Pons (tissue), 1 donor: ENCODE measurements at places on chromosomes 7 and 10.

DNA sequence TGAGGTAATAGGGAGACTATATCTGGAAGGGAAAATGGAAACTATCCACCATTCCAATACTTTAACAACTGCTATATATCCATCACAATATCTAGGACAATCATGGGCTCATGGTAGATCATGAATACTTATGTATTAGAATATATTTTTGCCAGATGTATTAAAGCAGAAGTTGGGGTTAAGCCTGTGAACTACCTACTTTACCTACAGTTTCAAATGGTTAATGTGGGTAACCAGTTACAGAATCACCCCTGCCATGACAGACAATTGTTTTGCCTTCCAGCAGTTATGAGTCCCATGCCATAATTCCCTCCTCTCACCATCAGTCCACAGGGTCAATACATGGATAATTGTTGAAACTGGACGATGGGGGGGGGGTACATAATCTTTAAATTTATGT is 29.9 kb upstream of the RAPGEF5 start:
- no peak for DNase-seq

GRCh38 chr10:93672890-93673289 is 29.5 kb downstream of the FRA10AC1 start:
- no peak for DNase-seq

DNA sequence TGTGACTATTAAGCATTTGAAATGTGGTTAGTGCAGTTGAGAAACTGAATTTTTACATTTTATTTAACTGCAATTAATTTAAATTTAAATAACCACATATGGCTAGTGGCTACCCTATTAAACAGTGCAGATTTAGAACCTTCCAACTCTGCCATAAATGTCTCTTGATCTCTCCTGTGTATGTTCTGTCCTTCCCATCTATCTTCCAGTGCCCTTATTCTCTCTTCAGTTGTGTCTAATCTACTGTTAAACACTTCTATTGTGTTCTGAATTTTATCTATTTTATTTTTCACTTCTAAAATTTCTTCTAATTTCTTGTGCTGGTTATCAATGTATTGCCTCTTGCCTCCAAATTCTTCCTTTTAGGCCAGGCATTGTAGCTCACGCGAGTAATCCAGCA is 105.0 kb downstream of the CUL2 start:
- DNase-seq: no peak

- no peak for DNase-seq
Measured at GRCh38 chr10:57830877-57831560, 436.7 kb downstream of the IPMK start.

DNA sequence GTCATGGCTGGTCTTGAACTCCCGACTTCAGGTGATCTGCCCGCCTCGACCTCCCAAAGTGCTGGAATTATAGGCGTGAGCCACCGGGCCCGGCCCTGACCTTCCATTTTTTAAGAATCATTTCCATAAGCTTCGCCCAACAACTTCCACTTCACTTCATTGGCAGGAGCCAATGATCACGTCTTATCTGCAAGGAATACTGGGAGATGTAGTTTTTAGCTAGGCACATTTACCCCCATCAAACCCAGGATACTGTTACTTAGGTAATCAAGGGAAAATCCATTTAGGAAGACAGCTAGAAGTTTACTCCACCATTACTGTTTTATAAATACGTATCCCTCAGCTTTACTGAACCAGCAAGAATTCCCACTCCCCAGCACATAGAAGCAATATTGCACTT is 3.4 kb upstream of the CDK13 start:
- DNase-seq: no peak

GRCh38 chr10:78065611-78066010 is 31.9 kb downstream of the RPS24 start:
- DNase-seq: no peak

DNA sequence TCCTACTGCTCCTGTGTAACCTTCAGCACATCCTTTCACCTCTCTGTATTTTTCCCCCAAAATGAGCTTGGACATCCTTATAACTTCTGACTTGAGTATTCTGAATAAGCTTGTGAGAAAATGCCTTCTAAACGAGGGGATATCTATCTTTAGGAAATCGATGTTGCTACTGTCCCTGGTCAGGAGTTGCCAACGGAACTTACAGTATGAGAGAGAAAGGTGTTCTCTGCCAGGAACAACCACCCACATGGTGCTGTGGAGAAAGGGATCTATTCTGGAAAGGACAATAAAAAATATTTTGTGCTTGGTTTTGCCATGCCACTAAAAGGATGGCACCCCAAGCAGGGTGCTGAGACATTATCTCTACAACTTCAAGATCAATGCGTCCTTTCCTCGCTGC is 186.6 kb upstream of the AOAH start:
- no peak for DNase-seq

GRCh38 chr10:126465771-126466170 is 77.5 kb upstream of the ADAM12 start:
- peak; percentile 73 for DNase-seq

GRCh38 chr7:98755138-98755898 is 114.5 kb downstream of the TMEM130 start:
- no peak for DNase-seq

DNA sequence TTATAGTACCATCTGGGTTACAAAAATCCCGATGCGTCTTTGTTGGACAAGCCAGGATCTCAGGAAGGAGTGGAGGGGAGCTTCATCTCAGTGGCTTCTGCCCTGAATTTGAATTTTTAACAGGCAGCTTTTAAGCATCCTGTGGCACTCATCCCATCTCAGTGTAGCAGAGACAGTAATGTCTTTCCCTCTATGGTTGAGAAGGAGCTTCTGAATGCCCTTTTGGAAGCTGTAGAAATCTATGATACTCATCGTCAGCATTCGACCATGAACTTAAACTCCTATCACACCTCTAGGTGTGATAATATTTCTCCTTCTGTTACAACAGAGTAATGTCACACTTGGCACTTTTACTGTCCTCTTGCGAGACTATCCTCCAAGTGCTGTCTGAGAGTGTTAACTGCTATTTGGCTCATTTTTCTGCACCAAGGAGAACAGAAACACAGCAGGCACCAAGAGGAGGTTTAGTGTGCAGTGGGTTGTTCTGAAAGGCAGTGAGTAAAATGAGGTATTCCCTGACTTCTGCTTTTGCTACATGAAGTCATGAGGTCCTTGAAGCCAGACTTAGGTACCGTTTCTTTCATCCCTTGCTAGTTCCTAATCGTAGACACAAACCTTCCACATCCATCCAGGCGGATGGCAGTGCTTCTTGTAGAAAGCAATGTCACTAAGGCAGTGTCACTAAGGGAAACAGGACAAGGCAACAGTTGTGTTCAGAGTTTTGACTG is 177.4 kb downstream of the CELF2 start:
- no peak for DNase-seq

DNA sequence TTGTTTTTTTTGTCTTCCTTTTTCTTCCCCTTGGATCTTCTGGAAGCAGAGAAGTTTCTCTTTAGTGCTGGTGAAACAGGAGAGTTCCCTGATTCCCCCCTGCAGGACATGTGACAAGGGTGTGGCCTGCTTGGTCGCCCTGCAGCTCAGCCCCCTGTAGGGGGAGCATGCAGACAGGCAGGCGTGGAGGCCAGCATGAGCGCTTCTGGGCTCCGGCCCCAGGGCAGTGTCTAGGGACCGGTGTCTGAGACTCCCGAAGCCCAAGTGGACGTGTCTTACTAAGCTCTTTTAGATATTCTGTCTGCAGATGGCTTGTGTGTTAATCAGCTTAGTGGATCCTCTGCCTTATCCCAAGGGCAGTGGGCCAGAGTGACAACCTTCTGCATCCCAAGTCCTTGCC is 26.1 kb downstream of the PRSS58 start:
- no peak for DNase-seq

GRCh38 chr10:49509771-49510303 is 29.1 kb downstream of the ERCC6 start:
- no peak for DNase-seq

DNA sequence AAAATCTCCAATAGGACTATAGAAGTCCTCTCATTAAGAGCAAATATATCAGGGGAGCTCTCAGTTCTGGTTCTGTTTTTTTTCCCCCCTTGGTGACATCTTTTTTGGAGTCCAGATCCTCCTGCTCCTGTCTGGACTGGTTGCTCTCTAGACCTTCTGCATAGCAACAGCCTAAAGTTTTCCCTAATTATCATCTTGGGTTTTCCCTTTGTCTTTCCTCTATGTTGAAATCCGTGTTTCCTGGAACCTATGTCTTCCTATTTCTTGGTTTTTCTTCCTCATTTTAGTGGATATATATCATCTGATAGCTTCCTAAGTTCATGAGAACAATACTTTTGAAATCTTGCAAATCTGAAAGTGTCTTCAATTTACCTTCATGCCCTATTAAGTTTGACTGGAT is 29.7 kb upstream of the MTERF1 start:
- no peak for DNase-seq

DNA sequence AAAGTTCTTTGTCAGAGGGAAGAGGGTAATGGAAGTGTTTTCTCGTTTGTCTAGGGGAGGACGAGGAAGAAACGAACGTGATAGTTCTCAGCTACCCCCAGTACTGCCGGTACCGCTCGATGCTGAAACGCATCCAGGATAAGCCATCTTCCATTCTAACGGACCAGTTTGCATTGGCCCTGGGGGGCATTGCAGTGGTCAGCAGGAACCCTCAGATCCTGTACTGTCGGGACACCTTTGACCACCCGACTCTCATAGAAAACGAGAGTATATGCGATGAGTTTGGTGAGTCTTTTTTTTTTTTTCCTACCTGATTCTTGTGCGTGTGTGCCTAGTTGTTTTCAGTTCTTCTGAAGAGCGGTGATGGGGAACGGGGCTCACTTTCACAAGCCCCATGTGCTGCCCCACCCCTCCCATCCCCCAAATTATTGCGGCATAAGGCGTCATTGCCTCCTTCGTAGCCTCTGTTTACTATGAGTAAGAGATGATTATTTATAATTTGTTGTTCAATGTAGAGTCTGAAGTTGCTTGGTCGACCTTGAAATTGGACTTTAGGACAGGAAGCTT is 98.6 kb downstream of the ARID5B start:
- no peak for DNase-seq

DNA sequence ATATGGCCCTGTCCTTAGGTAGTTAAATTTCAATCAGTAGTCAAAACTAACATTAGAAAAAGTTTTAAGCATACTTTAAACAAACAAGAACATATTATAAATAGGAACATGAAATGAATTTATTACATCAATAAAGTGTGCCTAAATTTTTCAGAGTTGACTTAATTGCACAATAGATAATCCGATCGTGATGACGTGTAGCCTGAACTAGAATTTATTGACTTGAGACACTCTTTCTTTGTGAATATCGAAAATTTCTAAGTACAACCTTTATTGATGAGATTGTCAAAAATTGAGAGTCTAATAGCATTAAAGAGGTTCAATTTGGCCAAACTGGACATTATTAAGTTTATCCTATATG is 56.0 kb downstream of the CALD1 start:
- DNase-seq: no peak

- DNase-seq: no peak
Measured at GRCh38 chr10:112393827-112394226, 19.9 kb downstream of the ACSL5 start.

DNA sequence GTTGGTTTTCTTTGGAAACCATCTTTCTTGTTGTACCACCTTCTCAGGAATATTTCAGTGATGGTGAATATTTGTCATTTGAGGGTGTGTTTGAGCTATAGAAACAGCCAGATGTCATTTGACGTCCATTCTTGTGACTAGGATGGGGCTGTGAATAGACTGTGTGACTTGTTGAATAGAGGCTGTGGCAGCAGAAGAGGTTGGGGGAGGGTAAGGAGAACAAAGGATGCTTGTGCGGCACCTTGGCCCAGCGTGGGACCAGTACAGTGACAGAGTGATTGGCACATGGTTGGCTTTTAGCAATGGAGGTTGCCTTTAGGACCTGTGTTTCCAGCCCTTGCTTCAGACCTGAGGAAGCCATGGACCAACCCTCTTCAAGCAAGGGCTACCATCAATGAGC is 11.3 kb downstream of the DMBT1 start:
- DNase-seq: peak; percentile 79

GRCh38 chr7:48025624-48026023 is 3.3 kb downstream of the SUN3 start:
- no peak for DNase-seq

- peak; percentile 31 for DNase-seq
Measured at GRCh38 chr10:91340613-91341362, 69.4 kb upstream of the HECTD2 start.

DNA sequence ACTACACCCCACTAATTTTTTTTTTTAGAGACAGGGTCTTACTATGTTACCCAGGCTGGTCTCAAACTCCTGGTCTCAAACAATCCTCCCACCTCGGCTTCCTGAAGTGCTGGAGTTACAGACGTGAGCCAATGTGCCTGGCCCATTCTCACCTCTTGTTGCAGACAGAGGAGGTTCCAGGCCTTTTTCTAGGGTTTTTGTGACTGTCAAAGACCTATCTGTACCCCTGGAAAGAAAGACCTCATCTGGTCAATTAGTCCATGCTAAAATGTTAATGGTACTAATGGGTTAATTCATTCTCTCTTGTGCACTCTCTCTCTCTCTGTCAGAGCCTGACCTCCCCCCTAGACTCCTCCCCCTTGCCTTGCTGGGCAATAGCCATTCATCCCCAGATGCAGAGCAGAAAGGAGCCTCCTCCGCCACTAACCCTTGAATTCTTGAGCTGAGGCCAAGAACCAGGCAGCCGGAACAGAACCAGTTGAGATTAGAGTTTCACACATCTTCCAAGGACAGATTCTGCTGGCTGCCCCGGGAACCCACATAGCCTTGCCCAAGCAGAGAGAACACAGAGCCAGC is 209.7 kb downstream of the SKIDA1 start:
- peak; percentile 39 for DNase-seq

GRCh38 chr10:30386801-30387588 is 37.9 kb upstream of the MTPAP start:
- no peak for DNase-seq

DNA sequence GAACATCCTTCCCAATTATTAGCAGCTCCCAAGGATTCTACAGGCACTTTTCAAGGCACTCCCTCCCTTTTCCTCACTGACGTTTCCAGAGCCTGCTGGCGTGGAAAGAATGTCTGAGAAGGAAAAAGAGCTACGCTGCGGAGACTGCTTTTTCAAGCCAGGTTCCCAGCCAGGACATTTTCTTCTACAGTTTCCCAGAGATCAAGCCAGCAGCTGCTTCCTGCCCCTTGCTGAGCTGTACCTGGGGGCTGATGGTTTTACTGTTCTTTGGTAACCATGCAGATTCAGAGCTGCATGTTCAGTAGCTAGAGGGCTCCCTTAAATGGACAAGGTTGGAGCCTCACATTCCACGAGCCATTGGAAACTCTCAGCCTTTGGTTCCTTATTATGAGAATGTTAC is 133.4 kb downstream of the EVX1 start:
- DNase-seq: no peak

DNA sequence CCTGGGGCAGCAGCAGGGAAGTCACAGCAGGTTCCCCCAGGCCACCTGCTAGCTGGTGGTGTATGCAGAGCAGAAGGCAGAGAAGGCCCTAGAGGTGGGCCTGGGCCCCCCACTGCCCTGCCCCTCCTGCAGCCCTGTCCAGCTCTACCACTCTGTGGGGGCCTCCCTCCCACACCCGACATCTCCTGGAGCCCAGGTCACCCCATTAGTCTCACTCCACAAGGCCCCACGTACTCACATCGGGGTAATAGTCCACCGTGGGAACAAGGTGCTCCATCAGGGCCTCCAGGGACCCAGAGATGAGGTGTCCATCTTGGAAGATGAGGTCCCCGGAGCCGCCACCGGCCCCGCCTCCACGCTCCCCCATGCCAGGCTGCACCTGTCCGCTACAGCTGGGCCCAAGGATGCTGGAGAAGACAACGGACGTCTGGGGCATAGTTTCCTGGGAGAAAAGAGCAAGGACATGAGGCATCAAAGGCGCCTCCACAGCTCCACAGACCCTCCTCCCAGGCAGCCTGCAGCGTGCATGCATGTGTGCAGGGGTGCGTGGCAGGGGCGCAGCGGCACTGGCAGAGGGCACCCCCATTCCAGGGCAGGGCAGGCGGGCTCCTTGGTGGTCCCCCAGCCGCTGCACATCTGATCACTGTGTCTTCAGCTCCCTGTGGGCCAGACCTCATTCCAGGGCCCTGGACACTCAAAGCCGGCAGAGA is 61.0 kb downstream of the RASGEF1A start:
- DNase-seq: no peak
